ENCODE measurements at places on chromosomes 12 and 14.

DNA sequence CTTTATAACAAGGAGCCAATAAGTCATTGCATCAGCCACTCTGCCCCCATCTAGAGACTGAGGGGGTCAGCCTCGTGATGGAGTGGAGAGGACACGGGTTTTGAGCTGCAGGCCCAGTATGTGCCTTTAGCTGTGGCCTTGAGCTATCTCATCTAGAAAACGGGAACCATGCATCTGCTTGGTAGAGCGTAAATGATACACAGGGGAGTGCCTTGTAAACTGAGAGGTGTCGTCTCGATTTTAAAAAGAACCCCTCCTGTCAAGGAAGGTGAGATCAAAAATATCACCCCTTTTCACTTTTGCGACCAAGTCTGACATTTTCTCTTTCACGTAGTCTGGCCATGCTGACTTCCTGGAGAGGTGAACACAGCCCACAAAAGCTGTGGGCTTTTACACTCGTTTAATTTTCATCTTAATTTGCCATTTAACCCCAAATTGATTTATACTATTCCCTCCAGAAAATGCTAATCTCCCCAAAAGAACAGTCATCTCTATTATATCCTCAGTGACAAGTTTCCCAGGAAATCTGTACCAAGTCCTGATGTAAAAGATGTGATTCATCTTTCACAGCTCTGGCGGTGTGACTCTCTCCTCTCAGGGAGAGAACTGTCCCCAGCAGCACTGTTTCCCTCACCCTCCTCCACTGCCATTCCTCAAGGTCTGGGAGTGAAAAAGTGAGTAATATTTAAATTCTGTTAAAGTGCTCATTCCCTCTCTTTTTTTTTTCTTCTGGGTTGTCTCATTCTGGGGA is 30.6 kb downstream of the VCPKMT start:
- DNase-seq = peak; percentile 73

DNA sequence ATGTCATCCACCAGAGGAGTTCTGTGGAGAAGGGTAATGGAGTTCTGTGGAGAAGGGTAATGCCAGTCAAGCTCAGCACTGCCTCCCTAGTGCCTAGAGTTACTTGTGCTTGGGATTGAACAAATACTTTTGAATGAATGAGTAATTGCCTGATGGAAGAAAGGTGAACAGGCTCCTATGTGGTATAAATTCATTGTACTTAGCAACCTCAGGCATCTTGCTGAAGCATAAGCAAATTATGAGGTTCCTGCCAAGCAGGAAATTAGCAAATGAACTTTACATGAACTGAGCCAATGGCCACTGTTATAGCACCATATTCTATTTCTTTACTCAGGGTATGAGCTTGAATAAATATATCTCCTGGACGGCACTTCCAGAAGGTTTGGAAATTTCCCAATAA is 1047.2 kb downstream of the SLC6A15 start:
- peak; percentile 7 for DNase-seq

GRCh38 chr12:103877934-103878510 is 37.0 kb upstream of the NT5DC3 start:
- DNase-seq = peak; percentile 64

GRCh38 chr12:125890366-125890905 is 825.2 kb downstream of the AACS start:
- DNase-seq = no peak

DNA sequence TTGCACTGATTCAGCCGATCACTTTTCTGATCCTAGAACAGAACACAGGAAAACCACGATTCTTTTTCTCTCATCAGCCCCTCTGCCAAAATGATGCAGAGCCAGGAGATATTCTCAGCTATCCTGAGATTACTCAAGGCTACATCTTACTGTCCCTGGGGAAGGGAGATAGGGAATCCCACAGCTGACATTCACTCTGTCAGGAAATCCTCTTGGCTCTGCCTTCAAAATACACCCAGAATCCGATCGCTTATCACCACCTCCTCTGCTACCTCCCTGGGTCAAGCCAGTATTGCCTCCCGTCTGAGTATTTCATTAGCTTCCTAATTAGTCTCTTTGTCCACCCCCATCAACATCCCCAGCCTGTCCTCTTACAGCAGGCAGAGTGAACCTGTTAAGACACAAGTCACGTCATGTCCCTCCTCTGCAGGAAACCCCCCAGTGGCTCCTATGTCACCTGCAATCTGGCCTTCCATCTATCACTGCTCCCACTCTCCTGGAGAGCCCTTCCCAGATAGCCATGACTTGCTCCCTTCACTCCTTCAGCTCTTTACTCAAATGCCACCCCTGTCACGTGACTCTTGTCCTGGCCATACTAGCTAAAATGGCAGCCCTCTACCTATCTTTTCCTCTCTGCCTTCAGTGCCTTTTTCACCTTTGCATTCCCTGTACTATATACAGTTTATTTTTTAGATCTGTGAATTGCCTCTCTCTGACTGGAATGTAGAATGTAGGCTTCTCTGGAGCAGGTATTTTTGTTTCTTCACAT is 70.3 kb downstream of the GALNT4 start:
- no peak for DNase-seq

DNA sequence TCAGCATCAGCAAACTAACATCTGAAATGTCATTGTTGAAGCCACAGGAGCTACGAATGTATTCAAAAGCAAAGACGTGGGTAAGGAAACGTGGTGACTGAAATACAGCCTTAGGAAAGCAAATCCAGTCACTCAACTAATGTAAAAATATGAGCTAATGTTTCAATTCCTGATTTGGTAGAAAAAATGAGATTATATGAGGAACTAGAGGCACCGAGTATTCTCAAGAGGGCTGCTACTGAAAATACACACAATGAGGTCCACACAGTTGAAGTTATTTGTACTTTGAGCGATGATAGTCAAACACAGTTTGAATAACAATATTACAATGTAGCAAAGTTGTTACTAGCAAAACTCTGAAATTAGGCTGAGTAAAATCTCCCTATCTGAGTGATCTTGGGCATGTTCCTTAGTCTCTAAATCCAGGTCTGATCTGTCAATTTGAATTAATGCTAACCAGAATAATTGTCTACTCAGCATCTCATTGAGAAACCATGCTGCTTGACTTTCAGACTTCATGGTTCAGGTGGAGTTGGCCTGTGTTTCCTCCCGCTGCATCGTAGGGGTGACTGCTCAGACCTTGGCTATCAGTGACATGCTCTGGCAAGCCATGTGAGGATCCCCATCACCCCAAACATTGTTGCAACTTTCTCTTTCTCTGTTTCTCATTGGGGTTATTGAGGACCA is 467.1 kb upstream of the SOX5 start:
- DNase-seq = no peak

DNA sequence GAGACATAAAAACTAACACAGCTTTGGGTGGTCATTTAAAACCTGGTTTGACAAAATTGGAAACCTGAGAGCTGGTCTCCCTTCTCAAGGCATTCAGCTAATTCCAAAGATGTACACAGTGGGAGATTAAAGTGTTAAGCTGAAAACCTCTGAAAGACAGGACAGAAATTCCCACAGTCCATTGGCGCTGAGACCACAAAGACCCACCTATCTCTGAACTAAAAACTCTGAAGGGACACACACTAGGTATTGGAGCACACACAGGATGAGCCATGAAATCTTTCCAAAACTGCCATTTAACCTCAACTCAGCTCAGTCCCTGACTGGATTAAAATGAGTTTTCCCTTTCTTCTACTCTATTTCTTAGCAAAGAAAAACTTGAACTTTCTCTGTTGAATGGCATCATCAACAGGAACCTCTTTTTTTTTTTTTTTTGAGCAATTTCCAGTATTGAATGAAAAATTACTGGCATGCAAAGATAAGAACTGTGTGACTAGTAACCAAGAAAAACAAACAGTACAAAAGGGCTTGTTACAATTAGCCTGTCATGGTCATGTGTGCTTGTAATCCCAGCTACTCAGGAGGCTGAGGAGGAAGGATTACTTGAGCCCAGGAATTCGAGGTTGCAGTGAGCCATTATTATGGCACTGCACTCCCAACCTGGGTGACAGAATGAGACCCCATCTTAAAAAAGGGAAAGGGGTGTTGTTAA is 82.4 kb downstream of the IPO8 start:
- no peak for DNase-seq

DNA sequence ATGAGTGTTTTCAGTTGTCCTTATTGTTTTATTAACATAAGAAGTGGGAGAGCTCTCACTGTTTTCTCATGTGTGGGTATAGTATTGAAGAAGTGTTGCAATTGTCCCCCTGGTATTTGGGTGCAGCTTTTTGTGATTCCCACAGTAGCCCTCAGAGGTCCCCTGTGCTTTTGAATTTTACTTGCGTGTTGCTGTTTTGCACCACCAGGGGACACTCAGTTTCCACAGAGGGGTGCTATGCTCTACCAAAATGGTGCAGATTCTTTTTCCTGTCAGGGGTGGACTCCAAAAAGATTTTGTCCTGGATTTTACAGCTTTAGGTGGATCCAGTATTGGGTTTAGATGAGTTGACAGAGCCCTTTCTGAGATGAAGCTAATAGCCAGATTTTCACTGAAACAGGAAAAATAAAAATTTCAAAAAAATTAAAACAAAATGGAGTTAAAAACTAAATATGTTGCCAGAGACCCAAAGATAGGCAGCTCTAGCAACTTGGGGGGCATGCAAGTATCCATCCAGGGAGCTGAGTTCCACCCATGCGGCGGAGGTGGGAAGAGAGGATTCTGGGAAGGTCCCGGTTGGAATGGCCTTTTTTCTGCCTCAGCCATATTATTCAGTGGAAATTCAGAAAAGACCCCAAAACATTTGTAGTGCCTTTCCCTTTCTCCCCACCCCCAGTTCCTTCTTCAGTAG is 50.2 kb downstream of the TTLL5 start:
- DNase-seq = peak; percentile 52

GRCh38 chr14:96797582-96798349 is 584 bp downstream of the VRK1 start:
- DNase-seq = no peak
